ENCODE measurements at places on chromosomes 3 and 15.

DNA sequence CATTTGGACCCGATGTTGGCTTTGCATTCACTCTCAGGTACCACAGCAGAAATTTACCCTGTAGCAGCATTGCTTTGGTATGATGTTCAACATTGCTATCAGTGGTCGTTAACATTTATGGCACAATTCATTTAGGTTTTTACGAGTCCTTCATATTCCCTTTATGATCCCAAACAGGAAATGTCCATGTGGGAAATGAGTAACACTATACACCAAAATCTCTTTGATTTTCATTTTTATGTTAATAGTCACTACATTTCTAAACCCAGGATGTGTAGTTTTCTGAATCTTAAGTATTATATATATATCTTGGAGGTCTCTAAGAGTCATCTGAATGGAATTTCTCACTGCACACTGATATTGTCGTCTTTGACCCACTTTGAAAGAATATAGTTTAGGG lies 78.5 kb upstream of the RBMS3 start:
- no peak for DNase-seq

DNA sequence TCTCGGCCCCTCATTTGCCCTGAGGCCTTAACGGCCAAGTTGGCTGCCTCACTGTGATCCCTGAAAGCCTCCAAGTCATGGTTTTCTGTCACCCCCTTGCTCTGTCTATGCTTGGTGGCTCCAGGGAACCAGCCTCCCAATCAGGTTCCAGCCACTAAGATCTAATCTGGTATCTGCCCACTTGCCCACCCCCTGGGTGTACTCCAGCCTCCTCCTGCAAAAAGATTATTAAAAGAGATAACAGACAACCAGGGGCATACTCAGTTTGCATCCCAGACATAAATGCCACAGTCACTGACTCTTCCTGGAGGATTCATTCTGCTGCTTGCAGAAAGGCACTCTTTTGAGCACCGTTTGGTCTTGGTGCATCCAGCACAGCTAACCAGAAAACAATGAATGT lies 103.9 kb downstream of the NTRK3 start:
- DNase-seq: no peak

- DNase-seq: no peak
Observed at GRCh38 chr3:146581951-146582467, 23.1 kb downstream of the PLSCR5 start.

DNA sequence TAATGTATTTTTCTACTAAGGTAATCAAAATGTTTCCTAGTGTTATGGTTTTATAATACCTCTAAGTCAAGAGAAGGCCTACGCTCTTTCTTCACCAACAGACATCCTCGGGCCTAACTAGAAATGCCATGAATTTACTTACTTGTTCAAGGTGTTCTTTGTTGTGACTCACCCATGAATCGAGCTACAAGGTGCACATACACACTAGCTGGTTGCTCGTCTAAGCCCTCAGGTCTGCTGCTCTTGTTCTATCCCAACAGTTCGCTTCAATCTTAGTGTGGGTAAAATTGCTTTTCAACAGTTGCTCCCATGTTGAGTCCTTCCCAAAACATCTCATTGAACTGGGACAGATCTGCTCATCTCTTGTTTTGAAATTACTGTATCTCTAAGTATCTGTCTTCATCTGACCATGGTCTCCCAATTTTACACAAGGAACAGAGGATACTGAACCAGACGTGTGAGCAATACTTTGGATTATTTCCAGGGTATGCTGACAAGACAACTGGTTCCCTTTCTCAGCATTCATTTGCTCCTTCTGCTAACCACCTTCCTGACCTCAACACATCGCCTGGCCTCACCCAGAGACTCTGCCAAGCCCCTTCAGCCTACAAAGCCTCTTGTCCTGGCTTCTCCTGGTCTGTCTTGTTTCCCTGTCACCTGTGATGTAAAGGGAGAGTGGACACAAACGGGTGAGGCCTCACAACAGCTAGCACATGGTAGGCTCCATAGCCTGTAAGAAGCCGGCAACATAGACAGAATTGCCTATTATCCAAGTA lies 84.2 kb downstream of the NEDD4 start:
- no peak for DNase-seq

- peak; percentile 53 for DNase-seq
Observed at GRCh38 chr3:60017631-60018030, 967.8 kb upstream of the CFAP20DC start.

GRCh38 chr15:61556037-61556648 lies 327.0 kb upstream of the RORA start:
- DNase-seq: no peak

DNA sequence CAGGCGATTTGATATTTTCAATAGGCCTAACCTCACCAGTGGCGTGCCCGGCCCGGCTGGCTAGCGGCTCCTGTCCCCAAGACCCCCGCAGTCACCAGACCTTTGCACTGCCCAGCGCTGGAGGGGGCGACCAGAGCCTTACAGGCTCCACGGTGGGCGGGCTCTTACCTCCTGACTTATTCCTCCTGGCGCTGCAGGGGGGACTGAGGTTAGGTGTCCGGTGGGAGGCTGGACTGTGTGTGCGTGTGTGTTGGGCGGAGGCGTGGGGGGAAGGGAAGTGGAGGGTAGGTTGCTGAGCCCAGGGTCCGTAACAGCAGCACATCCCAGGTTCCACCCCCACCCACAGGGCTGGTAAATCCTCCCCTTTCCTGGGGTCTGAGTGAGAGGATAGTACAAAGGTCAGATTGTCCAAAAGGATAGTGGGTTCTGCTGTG lies 27.5 kb upstream of the THRB start:
- DNase-seq: no peak

- DNase-seq: no peak
Observed at GRCh38 chr15:70797464-70797863, 34.1 kb upstream of the UACA start.

- no peak for DNase-seq
Observed at GRCh38 chr15:52486003-52486996, 42.4 kb downstream of the MYO5A start.

DNA sequence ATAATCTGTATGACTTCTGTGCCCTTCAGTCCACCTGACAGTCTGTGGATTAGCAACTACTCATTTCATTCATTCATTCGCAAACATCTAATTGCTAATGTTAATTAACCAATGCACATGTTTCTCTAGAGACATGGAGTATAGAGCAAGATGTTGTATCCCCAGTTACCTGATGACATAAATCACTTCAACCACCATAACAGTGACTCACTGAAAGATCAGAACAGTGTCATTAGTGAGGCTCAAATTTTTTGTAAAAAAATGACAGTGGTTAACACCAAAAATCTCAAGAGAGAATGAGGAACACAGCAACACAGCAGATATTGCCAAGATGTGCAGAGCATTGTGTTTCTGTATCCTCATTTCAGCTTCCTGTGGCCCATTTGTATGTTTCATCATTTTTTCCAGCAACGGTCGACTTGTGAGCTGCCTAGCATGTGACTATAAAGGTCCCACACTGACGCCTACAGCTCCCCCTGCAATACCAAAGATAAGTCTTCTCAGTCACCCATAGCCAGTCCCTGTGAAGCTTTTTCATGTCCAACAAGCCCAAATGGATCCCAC lies 3.7 kb upstream of the PLD1 start:
- DNase-seq: peak; percentile 15

DNA sequence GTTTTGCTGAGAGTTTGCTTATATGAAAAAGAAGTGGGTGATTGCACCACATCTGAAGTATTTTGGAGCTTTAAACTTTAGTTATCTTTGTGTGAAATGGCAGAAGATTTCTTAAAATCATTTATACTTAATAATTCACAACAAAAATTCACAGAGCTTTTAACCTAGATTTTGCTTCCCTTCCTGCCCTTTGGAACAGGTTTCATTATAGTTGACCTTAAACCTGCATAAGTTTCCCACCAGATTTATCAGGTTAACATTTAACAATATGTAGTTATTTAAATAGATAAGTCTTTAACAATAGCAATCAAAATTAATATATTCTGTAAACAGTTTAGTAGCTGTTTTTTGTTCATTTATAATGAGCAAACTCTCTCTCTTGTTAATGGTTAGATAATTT lies 30.3 kb downstream of the CADM2 start:
- no peak for DNase-seq

DNA sequence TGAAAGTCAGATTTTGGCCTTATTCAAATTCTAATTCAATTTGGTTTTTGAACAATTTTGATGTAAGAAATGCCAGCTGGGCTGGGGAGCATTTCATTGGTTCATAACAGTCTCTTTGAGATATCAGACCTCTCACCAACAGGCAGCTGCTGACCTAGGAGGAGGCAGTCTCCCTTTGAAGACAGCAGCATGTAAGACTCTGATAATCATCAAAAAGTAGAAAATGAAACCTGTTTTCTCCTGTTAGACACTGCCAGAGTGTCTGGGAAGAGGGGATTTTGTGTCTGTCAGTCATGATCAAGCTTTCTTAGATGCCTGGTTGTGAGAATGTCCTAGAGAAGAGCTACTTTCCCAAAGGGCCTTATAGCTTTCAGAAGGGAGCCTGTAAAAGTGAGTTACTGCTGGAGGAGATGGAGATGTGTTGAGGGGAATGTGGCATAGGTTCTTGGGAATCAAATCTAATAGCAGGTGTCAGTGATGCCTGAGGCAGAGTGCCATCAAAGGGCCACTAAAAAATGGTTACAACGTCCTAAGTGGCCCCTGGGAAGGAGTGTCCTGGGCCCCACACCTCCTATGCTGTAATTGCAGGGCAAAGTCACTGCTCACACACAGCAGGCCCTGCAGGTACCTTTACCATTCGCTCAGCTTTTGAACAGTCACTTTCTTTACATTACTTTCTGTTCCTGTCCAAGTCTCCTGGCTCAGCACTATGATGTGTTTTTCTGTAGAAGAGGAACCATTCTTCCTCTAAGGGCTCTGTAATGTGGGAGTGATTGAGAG lies 43.1 kb downstream of the FSTL1 start:
- DNase-seq: no peak

DNA sequence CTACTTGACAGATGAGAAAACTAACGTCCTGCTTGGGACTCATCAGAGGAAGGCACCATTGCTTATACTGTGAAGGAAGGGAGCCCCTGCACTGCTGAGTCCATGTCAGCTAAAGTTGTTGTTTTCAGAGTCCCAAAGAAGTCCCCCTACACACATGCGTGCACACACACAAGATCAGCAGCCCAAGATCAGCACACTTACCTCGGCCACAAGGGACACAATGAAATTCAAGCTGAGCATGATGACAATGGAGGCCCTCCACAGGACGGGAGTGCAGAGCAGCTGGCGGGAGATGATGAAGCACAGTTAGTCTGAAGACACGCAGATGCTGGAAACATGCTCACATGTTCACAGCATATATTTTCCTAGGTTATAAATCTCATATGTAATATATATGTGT lies 28.6 kb upstream of the ATP13A5 start:
- DNase-seq: no peak

- DNase-seq: no peak
Observed at GRCh38 chr3:107892955-107893624, 197.7 kb downstream of the CD47 start.

- no peak for DNase-seq
Observed at GRCh38 chr3:42497009-42497731, 5.3 kb upstream of the VIPR1 start.

DNA sequence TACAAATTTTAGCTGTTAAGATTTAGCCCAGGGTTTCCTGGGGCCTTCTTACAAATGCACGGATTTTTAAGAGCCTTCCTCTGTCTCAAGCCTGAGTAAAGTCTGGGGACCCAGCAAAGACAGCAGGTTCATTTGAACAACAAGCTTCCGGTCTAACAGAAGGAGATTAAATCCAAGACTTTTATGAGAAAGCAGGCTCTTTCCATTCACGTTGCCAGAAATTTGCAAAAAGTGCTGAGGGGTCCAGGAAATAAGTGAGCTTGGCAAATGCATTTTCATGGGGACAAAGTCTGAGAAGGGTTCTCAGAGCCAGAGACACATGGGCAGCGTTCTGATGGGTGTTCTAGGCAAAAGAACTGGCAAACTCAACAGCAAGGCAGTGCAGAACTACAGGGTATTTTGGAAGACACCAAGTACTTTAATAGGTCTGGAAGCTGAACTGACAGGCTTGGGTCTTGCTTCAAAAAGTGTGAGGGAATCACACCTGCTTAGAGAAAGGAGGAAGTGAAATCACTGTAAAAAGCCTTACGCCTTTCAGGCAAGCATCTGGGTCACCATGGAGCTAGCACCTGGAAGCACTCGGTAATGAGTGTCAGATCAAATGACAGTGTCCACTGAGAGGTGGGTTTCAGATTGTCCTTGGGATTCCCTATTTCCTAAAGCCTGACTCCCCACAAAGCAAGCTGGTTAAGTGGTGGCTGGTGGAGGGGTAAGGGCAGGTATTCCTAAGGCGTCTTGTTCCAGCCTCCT lies 115.8 kb upstream of the ARHGEF3 start:
- no peak for DNase-seq

DNA sequence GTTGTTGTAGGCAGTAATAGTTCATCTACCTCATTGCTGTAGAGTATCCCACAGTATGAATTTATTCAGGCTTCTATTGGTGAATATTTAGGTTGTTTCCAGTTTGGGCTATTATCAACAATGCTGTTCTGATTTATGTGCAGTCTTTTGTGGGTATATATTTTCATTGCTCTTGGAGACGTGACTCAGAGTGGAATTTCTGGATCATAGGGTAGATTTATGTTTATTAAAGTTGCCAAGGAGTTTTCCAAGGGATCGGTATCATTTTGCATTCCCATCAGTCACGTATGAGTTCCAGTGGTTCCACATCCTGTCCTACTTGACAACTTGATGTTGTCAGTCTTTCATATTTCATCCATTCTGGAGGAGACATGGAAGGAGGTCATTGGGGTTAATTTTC lies 8.4 kb upstream of the HRH1 start:
- no peak for DNase-seq

GRCh38 chr3:57556459-57557084 lies 498 bp downstream of the PDE12 start:
- DNase-seq: no peak

GRCh38 chr3:38133557-38134405 lies 3.1 kb downstream of the ACAA1 start:
- DNase-seq: no peak

- no peak for DNase-seq
Observed at GRCh38 chr3:36877930-36878685, 66.7 kb downstream of the TRANK1 start.

DNA sequence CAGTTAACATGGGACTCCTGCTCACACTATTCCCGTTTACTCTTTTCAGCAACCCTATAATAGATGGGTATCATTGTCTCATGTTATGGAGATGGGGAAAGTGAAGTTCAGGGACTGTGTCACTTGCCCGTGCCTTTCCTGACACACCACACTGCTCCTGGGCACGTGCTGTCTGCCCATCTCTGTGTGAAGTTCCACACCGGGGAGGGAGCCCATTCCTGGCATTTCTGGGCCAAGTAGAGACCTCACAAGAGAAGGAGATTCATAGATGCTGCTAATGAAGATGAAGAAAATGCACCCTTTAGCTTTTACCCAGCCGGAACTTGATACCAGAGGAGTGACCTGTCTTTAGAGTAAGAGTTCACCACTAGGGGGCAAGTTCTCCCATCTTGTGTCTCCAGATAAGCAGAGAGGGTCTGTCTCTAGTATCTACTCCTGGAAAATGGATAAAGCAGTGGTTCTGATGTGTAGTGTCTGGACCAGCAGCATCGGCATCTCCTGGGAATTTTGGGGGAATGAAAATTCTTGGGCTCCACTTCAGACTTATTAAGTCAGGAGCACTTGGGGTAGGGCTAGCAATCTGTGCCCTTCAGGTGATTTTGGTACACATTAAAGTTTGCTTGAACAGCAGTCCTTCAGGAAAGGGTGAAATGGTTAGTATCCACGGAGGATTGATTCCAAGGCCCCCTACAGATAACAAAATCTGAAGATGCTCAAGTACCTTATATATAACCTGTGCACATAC lies 2.0 kb upstream of the TOPBP1 start:
- DNase-seq: peak; percentile 26

GRCh38 chr15:71323584-71323983 lies 208.3 kb downstream of the THSD4 start:
- no peak for DNase-seq

GRCh38 chr3:195532834-195533233 lies 10.3 kb downstream of the PPP1R2 start:
- no peak for DNase-seq
